NCI-H2227 treated with DMSO at 0.1 percent for 48 hours (cell line): ENCODE measurements at places on chromosomes 2 and 18.

GRCh38 chr2:28692411-28692810 lies 59.2 kb upstream of the PPP1CB start:
- no peak for DNase-seq

DNA sequence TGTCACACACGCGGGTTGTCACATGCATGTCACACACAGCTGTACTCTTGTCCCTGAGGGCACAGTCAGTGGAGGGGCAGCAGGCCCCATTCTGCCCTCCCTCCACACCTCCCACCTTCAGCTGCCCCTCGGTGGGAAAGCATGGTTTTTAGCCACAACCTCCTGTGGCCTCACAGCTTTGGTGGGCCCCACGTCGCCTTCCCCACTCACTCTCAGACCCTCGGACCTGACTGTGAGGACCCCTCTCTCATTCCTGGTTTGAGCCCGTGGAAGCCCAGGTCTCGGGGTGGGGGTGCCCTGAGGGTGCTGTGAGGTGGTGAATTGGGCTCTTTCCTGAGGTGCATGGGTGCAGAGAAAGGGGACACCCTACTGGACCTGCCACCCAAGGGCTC lies 19.9 kb downstream of the KCNG2 start:
- no peak for DNase-seq

DNA sequence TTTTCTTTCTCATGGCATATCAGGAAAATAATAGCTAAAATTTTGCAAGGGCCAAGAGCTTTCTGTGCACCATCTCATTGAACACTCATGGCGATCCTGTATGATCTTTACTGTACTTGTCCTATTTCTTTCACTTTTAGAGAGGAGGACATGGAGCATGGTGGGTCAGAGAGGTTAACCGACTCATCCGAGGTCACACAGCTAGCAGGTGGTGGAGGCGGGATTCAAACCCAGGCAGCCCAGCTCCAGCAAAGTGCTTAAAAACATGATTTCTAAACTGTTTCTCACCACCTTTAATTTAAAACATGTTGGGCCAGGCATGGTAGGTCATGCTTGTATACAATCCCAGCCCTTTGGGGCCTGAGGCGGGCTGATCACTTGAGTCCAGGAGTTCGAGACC lies 6.4 kb downstream of the NGEF start:
- DNase-seq: no peak

GRCh38 chr2:234251326-234252271 lies 201.1 kb downstream of the SPP2 start:
- no peak for DNase-seq

DNA sequence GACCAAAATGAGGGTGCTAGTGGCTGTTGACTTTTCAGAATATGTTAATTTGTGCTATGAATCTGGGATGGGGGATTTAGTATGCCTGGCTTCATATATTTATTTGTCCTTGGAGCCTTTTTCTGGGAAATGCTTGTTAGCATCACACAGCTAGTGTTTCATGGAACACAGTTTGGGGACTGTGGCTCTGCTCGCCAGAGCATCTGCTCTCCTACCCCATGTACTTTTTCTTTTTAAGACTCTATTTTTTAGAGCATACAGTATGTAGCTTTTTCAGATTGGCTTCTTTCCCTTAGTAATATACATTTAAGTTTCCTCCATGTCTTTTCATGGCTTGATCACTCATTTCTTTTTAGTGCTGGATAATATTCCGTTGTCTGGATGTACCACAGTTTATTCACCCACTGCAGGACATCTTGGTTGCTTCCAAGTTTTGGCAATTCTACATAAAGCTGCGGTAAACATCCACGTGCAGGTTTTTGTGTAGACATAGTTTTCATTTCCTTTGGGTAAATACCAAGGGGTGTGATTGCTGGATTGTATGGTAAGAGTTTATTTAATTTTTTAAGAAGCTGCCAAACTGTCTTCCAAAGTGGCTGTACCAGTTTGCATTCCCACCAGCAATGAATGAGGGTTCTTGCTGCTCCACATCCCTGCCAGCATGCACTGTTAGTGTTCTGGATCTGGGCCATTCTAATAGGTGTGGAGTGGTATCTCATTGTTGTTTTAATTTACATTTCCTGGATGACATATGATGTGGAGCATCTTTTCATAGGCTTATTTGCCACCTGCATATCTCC lies 44.1 kb downstream of the EFR3B start:
- DNase-seq: no peak

GRCh38 chr2:111624411-111625156 lies 259.4 kb downstream of the ANAPC1 start:
- no peak for DNase-seq

DNA sequence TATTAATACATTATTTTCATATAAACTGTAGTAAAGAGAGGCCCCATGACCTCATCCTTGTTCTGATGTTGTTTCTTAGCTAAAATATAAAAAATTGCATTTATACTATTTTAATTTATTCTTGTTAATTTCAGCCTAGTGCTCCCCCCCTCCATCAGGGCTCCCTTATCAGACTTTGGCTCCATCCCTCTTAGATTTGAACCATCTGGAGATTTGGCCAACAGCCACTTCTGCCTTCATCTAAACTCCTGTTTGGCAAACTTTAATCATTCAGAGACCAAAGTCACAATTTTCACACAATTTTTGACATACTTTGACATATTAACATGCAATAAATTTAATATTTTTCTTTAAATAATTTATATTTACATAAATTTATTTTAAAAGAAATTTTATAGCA lies 569.3 kb downstream of the TDRD15 start:
- DNase-seq: no peak

DNA sequence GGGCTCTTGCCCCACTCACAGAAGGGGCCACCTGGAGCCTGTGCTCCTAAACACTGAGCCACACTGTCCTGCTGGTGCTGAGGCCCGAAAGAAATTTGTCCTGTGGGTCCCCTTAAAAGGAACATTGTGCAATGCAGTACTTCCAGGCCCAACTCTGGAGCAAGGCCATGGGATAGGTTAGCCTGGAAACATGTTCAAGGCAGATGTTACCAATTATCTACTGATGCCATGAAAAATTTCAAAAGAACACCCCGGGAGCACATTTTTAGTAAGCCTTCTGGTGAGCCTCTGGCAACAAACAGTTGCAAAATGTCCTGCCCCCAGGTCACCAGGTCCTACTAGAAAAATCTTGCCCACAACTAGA lies 12.3 kb upstream of the PTMA start:
- DNase-seq: no peak

DNA sequence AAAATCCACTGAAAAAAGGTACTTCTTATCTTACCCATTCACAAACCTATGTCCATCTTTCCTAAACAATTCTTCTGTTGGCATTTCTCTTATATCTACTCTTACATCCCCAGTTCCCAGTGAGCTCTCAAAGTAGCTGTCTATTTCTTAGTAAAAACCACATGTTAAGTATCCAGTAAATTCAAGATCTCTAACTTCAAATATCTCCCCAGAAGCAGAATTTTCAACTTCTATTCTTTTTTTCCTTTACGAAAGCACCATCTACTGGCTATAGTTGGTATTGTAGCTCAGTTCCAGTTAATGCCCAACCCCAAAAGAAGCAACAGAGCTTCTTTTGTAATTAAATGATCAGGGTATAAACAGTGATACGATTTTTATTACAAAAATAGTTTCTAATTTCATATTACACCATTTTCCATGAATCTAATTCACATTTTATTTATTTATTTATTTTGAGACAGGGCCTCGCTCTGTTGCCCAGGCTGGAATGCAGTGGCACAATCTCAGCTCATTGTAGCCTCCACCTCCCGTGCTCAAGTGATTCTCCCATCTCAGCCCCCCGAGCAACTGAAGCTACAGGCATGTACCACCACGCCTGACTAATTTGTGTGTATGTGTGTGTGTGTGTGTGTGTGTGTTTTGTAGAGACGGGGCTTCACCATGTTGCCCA lies 28.5 kb downstream of the HRH4 start:
- peak; percentile 54 for DNase-seq

DNA sequence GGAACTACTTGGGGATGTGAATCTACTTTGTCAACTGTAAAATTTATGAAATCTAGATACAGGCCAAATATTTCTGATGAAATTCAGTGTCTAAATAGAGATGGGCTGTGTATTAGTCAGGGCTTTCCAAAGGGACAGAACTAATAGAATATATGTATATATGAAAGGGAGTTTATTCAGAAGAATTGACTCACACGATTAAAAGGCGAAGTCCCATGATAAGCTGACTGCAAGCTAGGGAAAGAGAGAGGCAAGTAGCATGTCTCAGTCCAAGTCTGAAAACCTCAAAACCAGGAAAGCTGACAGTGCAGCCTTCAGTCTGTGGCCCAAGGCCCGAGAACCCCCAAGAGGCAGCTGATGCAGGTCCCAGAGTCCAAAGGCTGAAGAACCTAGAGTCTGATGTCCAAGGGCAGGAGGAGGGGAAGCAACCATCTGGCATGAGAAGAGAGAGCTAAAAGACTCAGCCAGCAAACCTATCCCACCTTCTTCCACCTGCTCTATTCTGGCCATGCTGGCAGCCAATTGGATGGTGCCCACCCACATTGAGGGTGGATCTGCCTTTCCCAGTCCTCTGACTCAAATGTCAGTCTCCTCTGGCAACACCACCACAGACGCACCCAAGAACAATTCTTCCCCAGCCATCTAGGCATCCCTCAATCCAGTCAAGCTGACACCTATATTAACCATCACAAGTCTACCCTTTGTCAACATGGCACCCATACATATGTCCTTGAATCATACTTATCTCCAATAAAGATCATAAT lies 29.3 kb upstream of the MEX3C start:
- DNase-seq: no peak

GRCh38 chr2:168354499-168354898 lies 101.6 kb upstream of the CERS6 start:
- peak; percentile 43 for DNase-seq

GRCh38 chr2:121804340-121804739 lies 48.9 kb downstream of the TSN start:
- DNase-seq: peak; percentile 28

- DNase-seq: no peak
Measured at GRCh38 chr2:53312181-53312580, 455.4 kb upstream of the CHAC2 start.

DNA sequence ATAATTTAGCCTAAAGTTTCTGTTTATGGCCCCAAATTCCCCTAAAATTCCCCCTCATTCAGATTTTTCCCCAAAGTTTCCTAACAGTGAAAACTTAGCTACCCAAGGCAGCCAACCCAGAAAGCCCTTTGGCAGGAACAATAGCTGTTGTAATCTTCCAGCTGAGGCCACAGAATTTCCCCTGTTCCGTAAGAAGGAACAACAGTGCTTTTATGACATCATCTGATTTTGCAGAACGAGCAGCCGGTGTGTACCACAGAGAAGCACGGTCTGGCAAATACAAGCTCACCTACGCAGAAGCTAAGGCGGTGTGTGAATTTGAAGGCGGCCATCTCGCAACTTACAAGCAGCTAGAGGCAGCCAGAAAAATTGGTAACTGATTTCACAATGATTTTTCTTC lies 6.3 kb downstream of the TNFAIP6 start:
- DNase-seq: no peak
